MCF 10A (cell line): ENCODE measurements at places on chromosomes 3 and 15. TPM values are rescaled to one million over a fixed set of nuclear protein-coding genes. Genes with fewer than 3 reads are reported as not detected.

GRCh38 chr3:61158216-61158615 lies 93.0 kb downstream of the FHIT start:
- DNase-seq = no peak

DNA sequence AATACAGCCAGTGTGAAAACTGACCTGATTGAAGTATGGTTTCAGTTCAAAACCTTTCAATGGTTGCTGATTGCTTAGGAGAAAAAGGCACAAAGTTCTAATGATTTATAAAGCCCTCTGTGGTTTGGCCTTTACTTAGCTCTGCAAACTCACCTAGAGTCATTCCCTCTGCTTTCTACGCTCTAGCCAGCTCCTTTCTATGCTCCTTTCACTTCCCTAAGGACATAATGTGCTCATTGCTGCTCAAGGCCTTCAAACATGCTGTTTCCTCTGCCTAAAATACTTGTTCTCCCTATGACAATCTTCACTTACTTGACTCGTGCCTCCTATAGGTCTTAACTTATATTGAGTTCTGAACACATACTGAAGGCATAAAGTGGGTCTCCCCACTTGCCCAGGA lies 19.0 kb downstream of the RPL39L start:
- no peak for DNase-seq

- peak; percentile 69 for DNase-seq
Measured at GRCh38 chr3:72629191-72629631, 219.0 kb downstream of the SHQ1 start.

- peak; percentile 85 for DNase-seq
Measured at GRCh38 chr3:50167069-50167840, 12.1 kb downstream of the SEMA3F start.

GRCh38 chr3:160012108-160012507 lies 23.5 kb downstream of the IL12A start:
- DNase-seq = no peak

- DNase-seq = no peak
Measured at GRCh38 chr3:115272036-115272824, 125.1 kb upstream of the ZBTB20 start.

Gene GLDN
- not detected in 2 replicates for total RNA-seq

DNA sequence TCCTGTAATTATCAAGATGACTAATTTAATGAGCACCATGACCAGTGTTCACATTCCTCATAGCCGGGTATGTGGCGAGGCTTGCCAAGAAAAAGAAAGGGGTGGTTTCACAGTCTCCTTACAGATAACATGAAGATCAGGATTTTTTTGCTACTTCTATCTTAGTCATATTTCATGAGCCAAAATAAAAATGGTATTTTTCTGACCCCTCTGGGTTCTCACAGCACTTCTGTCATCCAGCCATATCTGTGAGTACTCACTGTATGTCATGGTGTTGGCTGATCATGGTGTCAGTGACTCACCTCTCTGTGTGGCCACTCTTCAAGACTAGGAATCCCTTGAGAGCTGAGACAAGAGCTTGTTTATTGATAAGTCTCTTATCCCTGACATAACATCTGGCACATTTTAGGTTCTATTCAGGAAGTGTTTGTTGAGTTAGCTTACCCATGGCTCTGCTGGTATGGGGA lies 130.5 kb upstream of the LMCD1 start:
- DNase-seq = peak; percentile 44

DNA sequence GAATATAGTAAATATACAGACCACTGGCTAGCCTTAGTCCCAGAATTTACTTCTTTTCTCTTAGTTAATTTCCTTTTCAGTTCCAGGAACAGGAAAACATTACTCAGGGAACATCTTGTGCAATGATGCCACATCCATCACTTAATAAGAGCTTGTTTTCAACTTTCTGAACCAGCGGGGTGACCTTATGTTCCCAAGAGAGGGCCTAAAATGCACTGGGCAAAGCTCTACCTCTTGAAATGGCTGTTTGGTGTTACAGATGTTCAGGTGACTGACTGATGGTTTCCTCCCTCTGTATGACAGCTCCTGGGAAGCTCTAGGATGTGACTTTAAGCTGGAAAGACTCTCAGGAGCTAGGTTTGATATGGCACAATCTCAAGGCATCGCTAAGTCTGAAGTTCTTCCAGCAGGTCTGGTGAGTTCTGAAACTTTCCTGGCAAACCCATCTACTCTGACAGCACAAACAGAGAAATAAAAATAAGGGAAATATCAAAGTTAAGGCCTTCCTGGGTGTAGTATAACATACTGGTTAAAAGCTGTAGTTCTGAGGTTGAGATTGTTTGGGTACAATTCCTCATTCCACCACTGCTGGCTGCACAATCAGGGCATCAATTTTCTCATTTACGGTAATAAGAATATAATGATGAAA lies 98.6 kb downstream of the ZIC1 start:
- DNase-seq = peak; percentile 5

Gene CHRNA5
- 1.9 and 2.3 TPM in 2 replicates for total RNA-seq

DNA sequence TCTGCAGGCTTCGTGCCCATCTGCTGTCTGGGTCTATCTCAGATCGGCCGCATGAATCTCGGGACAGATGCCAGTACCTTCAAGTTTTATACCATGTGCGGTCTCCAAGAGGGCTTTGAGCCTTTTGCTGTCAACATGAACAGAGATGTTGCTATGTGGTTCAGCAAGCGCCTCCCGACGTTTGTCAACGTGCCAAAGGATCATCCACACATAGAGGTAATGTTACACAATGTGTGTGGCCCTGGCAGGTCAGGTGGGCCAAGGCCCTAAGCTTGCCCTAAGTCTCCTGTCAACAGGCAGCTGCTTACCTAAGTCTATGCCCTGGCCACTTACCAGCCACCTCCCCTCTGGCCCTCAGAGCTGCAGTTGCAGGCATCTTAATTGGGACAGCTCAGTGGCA lies 324.0 kb upstream of the CHRM5 start:
- DNase-seq = no peak

GRCh38 chr15:55247311-55247710 lies 42.3 kb downstream of the RAB27A start:
- DNase-seq = no peak

Gene DAZL
- not detected in 2 replicates for total RNA-seq

DNA sequence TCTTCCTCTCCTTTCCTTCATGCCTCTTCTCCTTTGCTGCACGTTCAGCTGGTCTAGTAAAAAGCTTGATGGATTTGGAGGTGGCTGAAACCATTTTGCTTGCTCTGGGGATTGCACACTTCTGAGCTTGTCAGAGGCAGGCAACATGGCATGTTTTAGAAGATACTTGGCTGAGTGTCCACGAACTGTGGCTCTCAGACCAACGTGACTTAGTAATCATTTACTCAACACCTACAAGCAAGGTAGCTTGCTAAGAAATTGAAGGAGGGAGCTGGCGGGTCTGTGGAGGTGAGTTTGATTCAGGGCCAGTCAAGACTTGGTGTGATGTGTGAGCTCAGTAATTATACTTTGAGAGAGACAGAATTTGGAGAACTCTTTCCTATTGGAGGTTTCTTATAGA lies 196.0 kb downstream of the LPP start:
- DNase-seq = peak; percentile 32

GRCh38 chr3:189862385-189862998 lies 231.3 kb downstream of the TP63 start:
- peak; percentile 95 for DNase-seq

DNA sequence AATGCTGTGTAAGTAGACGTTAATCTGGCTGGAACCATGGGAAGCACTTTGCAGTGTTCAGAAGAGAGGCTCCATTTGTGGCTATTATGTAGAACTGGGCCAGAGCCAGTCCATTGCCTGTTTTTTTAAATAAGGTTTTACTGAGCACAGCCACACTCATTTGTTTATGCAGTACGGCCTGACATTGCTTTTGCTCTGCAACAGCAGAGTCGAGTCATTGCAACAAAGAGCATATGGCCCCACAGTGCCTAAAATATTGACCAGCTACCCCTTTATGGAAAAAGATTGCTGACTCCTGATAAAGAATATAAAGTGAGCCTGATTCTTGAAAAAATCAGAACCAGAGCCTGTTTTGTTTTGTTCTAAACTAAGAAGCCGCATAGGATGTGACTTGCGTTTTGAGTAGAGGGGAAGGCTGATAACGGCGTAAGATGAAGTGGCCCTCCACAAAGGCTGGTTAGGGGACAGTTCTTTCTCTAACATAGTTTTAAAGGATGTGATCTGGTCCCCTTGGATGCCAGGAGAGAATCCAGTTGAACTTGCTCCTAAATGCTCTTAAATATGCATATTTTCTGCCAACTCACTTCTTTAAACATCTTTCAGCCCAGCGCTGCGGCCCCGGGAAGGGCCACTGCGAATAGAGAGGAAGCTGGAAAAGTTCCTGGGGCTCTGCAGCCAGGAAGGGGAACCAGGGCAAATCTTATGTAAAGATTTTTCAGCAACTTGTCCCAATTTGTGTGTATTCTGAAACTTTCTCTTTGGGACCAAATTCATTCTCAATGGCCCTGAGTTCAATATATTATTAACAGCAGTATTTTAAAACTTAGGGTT lies 64.5 kb downstream of the GLDN start:
- DNase-seq = no peak

GRCh38 chr15:85426481-85426880 lies 46.1 kb downstream of the AKAP13 start:
- DNase-seq = no peak

- peak; percentile 58 for DNase-seq
Measured at GRCh38 chr15:75620058-75620820, 5.3 kb downstream of the SNUPN start.

Gene GOLGA8J
- total RNA-seq = 0.21 TPM in 1 of 2 replicates, not detected in the other

Gene GCNT3
- total RNA-seq = not detected in 2 replicates

Gene SCAANT1
- not detected in 2 replicates for total RNA-seq

DNA sequence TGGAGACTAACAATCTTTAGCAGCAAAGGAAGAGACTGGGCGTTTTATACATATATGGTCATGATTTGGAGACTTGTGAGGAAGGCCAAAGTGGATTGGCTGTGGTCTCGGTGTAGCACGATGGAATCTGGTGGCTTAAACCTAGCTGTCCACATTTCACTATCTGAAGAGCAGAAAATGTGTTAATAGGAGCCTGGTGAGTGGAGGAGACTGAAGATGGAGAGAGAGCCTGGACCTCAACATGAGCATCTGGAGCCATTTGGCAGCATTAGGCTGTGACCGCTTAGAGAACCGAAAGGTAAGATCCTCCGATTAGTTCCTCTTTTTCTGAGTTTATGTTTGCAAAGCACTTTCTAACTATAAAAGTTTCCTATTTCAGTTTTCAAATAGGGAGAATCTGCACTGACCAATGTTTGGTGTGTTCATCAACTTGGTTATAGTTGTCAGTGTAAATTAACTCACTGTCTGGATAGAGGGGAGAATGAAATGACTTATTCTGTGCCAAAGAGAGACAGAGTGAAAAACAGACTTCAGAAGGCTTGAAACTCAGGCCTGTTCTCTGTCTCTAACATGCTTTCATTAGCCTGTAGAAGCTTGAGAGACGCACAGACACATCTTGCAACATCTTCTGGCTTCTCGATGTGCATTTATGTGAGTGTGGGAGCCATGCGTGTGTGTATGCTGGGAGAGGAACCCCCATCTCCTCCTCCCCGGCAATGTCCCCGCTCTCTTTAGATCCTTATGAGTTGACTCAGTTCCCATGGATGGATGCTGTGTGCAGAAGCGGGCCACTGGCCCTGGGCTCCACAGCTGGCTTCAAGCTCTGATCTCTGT lies 244.7 kb upstream of the TBL1XR1 start:
- DNase-seq = no peak

- no peak for DNase-seq
Measured at GRCh38 chr15:70347321-70348225, 249.9 kb upstream of the TLE3 start.

Gene SLITRK3
- not detected in 2 replicates for total RNA-seq

DNA sequence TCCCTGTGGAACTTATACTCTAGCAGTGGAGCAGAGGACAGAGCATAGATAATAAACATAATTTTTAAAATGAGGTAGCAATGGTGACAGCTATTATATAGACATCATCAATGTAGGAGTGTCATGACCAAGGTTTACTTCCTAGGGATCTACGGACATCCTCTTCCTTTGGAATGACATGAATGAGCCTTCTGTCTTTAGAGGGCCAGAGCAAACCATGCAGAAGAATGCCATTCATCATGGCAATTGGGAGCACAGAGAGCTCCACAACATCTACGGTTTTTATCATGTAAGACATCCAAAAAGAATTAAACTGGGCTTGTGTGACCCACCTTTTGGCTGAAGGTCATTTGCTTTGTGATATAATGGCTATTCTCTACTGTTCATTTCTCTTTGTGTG lies 30.1 kb upstream of the CAPN3 start:
- DNase-seq = no peak

DNA sequence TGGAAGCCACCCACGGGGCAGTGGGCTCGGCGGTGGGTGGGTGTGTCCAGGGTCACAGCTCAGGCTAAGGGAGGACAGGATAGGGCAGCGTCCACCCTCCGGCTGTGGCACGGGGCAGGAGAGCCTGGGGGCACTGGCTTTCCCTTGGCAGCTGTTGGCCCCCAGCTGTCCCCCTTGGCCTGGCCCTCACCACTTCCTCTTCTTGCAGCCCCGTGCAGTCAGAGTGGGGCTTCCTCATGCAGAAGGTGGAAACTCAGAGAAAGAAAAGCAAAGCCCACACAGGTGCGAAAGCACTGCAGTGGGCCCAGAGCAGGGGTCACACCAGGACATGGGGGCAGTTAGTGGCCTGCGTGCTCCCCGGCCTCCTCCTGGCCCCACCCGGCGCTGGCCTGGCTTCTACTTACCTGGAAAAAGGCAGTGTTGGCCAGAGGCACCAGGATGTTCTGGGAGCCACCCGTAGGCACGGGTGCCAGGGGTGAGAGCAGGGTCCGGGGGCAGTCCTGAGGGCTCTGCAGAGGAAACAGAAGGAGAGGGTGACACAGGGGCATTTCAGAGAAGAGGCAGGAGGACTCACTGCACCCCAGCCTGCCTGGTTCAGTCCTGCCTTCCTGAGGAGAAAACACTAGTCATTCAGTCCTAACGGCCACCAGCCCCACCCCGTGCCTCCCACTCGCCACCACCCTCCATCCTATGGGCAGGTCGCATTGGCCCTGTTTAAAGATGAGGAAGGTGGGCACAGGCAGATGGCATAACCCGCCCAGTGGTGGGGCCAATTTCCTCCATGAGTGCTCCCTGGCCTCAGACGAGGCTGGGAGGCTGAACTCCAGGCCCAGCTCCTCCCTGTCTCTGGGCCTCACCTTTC lies 28.3 kb downstream of the PLXND1 start:
- no peak for DNase-seq

GRCh38 chr3:88005066-88005465 lies 53.7 kb downstream of the CGGBP1 start:
- DNase-seq = peak; percentile 47
